ENCODE measurements at places on chromosomes 4 and X.

GRCh38 chrX:40155589-40156469, 58.1 kb upstream of the BCOR start:
- DNase-seq = no peak

DNA sequence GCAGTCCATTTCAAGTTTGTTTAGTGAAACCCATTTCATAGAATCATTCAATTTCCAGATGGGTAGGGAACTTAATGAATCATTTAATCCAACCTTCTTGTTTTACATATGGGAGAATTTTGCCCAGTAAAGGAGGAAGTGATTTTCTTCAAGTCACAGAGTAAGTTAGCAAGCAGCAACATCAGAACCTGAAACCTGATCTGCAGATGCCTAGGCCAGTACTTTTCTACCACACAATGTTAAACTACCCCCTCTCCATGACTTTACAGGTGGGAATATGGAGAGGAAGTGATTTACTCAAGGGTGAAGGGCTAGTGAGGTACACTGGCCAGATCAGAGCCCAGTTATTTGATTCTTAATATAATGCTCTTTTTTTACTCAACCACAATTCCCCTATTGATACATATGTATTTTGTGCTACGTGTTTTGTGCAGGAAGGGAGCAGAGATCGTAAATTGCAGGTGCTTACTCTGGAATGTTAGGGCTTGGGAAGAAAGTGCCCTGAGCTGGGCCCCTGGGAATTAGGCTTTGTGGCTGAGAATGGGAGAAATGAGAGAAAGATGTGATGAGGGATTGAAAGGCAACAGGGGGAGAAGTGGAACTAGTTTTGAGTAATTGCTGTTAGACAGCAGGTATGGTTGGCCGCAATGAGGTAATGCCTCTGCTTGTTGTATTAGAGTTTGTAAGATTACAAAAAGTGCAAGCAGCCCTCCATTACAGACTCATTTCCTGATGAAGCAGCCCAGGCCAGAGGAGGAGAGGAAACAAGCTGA, 6.8 kb downstream of the LHFPL1 start:
- DNase-seq = no peak

DNA sequence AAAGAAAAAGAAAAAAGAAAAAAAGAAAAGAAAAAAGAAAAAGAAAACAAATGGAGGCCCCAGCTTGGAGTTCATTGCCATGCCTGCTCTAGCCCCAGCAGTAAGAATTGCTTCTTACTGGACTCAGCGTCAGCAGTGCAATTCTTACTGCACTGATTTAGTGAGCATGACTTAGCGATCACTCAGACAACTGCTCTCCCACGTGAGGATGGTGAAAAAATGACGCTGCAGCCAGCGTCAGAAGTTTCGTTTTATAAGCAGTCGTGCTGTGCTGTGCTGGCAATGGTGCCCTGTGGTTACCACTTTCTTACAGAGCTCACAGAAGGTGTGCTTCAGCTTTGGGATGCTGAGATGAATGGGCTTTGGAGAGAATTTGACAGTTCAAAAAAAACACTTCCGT, 68.3 kb upstream of the DDX3X start:
- no peak for DNase-seq

GRCh38 chr4:177047851-177048174, 255.1 kb upstream of the VEGFC start:
- no peak for DNase-seq

DNA sequence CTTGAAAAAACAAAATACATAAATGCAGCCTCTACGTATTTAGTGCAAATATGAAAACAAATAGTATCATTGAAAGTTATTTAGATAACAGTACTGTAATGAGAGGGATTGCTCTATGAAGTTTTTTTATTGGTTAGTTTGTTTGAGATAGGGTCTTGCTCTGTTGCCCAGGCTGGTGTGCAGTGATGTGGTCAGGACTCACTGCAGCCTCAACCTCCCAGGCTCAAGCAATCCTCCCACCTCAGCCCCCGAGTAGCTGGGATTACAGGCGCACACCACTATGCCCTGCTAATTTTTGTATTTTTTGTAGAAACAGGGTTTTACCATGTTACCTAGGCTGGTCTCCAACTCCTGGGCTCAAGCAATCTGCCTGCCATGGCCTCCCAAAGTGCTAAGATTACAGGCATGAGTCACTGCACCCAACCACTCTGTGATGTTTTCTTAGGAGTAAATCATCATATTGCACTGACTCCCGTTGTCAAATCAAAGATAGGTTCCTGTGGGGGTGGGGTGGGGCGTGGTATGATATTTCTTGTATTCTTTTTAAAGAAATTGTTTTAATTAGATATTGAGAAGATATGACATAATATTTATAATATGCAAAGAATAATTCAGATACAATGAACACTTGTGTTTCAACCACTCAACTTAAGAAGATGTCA, 75.8 kb downstream of the ATG4A start:
- no peak for DNase-seq

DNA sequence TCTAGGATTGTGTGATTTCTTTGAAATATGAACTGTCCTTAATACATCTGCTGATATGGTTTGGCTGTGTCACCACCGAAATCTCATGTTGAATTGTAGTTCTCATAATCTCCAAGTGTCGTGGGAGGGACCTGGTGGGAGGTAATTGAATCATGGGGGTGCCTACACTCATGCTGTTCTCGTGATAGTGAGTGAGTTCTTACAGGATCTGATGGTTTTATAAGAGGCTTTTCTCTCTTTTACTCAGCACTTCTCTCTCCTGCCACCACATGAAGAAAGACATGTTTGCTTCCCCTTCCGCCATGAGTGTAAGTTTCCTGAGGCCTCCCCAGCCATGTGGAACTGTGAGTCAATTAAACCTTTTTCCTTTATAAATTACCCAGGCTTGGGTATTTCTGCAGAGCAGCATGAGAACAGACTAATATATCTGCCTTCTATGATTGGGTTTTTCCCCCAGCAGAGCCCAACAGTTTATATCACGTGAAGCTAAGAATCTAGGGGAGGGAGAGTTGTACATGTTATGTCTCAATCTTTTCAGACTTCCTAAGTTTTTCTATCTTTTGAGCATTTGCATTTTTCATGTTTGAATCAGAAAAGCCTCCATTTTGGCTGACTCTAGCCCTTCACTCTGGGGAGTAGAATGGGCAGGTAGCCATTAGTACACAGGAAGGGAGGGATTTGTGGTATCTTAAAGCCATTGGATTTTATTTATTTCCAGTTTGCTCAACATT, 58.9 kb downstream of the PLAC1 start:
- DNase-seq = no peak

- DNase-seq = no peak
Observed at GRCh38 chr4:61407642-61408618, 207.8 kb downstream of the ADGRL3 start.
